ENCODE measurements at places on chromosomes 7 and 10. TPM values are rescaled to one million over a fixed set of nuclear protein-coding genes. Genes with fewer than 3 reads are reported as not detected.

STOX1 gene
- total RNA-seq: 0.87 TPM

IKZF1 gene
- 245 TPM for total RNA-seq

CCL24 gene
- not detected for total RNA-seq

CYCS gene
- total RNA-seq: 237 TPM

ANLN gene
- total RNA-seq: 52.5 TPM

AGAP9 gene
- total RNA-seq: 3.7 TPM

C1GALT1 gene
- total RNA-seq: 35.3 TPM

COBL gene
- not detected for total RNA-seq

UCN3 gene
- not detected for total RNA-seq

UNCX gene
- total RNA-seq: not detected

DPP6 gene
- not detected for total RNA-seq

RET gene
- total RNA-seq: 0.32 TPM

CYP3A4 gene
- not detected for total RNA-seq

GBX1 gene
- not detected for total RNA-seq

OR6B1 gene
- not detected for total RNA-seq

NKX2-3 gene
- total RNA-seq: not detected

MPP7 gene
- total RNA-seq: 10.9 TPM

GNB2 gene
- 172 TPM for total RNA-seq

MCM10 gene
- 86.2 TPM for total RNA-seq
